ENCODE measurements at places on chromosomes 1 and 21.

DNA sequence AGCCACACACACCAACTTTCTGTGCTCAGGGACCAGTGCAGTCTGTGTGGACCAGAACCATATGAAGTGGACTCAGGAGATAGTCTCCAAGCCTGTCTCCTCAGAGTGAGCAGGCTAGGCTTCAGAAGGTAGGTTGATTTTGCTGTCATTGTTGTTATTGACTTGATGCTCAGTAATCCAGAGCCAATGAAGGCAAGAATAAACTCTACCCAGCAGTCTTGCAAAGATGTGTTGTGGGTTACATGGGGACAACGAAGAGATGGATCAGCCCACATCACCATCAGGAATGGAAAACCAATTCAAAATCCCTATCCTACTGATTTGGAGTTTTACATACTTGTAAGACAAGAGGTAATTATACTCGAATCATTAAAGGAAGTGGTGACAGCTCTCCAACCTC, 37.4 kb downstream of the PHC2 start:
- DNase-seq, result no peak

GRCh38 chr1:94130851-94131595, 10.1 kb upstream of the ABCA4 start:
- no peak for DNase-seq

GRCh38 chr1:202270871-202271326, 70.8 kb downstream of the UBE2T start:
- no peak for DNase-seq

- DNase-seq, result no peak
Observed at GRCh38 chr1:70043804-70044203, 161.6 kb downstream of the LRRC40 start.

DNA sequence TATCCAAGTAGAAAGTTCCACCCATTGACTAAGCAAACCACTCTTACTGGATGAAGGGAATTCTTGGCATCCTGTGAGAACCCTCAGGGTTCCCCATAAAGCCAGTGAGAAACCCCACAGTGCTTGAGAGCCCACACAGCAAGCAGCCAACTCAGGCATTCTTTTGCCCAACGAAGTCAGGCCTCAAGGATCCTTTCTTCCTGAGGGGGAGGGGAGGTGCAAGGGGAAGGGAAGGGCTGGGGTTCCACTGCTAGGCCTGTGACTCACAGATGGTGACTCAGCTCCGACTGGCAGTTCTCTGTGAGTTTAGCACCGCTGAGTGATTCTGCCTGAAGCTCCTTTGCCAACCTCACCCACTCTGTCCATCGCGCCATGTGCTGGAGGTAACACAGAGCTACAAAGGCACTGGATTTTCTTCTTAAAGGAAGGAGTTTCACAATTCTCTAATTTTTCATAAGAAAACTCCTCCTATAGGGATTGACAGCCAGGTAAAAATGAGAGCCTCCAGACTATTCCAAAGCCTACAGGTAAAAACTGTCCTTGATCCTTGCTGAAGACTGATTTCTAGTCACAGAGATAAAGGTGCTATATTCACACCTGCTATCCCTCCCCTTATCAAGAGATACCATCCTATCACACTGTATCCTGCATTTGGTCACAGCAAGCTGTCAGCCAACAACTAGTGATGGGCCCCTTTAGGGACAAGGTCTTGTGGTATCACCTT, 4.8 kb downstream of the ENO1 start:
- peak; percentile 55 for DNase-seq

DNA sequence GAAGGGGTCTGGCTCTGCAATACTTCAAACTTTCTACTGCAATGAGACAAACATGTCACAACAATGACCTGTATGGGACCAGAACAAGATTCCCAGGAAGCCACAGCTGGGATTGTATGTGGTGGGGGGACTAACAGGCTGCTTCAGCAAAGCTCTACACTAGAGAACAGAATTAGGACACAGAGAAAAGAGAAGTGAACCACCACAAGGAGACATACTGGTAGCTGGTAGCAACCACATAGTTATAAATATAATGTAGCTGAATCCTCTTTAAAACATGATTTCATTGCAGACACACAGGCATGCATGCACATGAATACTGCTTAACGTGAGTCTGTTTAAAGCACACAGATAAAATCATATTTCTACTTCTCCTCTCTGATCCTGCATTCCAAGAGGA, 3.5 kb upstream of the ILDR2 start:
- DNase-seq, result no peak

DNA sequence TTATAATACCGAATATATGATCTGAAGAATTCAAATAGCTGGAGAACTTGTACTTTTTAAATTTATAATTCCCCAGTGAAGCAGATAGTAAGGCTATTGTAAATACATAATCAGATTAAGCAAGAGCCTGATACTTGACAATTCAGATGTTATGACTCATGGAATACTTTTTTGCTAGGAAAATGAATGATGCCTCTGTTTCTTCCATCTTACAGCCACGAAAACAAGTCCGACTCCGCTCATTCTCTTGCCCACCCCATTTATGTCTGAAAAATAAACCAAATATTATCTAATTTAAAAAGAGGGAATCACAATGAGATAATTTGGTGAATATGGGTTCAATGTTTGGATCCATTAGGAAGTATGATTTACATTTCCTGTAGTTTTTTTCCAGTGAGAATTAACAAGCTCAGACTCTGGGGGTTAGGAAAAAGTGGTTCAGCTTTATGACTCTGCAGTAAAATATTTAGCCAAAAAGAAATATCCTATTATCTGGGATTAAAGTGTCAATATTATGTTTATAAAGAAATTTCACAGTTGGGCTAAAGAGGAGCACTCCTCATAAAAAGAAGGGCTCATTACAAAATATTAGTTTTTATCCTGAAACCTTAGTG, 50.4 kb upstream of the DAB1 start:
- no peak for DNase-seq

- no peak for DNase-seq
Observed at GRCh38 chr1:92623187-92623778, 136.6 kb upstream of the GFI1 start.

All from activated CD8-positive, alpha-beta memory T cell treated with anti-CD3 and anti-CD28 coated beads for 48 hours (primary cell).